ENCODE measurements at places on chromosomes 6 and 20.

GRCh38 chr20:40728470-40728869, 39.4 kb upstream of the MAFB start:
- DNase-seq: no peak

DNA sequence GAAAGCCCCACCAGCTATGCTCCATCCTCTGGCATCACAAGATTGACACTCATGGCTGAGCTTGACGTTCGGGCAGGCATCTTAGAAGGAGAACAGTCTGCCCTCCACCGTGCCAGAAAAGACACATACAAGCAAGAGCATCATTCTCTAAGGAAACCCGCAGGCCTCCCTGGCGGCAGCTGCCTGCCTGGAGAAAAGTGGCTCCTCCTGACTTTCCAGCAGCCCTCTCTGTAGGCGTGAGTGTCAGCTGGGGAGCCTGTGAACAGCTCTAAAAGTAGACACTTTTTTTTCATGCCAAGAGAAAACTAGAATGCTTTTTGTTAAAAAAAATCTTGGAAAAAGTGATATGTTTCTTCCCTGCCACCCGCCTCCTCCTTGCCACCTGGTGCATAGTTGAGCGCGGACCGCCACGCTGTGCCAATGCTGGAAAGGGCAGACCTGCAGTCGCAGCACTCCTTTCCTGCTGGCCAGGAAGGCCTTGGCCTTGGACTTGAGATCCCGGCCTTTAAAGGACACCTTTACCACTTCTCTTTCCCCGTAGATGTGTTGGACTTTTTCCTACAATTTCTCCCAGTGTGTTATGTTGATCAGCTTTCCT, 29.7 kb upstream of the INSM1 start:
- DNase-seq: no peak

DNA sequence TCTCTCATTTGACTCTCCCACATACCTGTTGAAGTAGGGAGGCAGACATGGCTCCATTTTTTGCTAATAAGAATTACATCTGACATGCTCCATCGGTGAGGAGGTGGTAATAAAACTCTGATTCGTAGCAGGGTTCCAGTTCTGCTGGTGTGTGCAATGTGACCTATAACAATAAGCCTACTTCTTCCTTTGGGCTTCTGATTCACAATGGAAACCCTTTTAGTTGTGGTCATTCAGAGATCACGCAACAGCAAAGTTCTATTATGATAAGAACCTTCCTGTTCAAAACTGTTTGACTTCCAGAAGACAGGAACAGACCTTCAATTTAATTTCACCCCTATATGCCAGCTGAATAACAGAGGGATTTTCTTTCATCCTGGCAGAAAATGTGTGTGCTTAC, 31.4 kb upstream of the GSTA4 start:
- DNase-seq: no peak

DNA sequence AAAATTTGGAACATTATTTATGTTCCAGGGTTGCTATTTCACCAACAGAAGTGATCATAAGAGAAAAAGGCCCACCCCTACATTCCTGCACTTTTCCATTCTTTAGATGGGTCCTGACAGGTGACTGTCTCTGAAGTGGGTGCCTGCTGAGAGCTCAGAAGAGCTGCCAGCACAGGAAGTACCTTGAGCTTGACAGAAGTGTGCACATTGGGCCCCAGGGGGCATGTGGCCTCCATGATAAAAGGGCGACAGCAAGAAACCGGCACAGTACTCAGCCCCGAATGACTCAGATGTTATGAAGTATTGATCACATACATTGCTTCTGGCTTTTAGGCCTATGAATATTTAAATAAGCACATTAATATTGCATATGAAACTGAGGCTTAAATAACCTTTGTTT, 150.4 kb downstream of the PCSK2 start:
- DNase-seq: no peak

GRCh38 chr6:52125572-52125971, 38.2 kb upstream of the PKHD1 start:
- DNase-seq: no peak

DNA sequence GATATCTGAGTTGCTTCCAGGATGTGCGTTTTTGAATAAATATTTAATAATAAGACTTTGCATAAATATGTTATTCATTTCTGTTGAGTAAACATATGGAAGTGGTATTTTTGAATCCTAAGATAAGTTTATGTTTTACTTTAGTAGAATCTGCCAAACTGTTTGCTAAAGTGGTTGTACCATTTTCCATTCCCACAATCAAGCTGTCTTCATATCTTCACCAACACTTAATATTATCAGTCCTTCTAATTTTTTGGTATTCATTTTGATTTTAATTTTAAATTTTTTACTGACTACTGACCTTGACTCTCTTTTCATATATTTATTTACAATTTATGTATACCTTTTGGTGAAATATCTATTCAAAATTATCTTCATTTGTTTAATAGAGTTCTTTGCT, 293.9 kb upstream of the PTCHD4 start:
- DNase-seq: no peak

- DNase-seq: no peak
These were observed 24.5 kb upstream of the ABCC10 start for GRCh38 chr6:43402820-43403219.

DNA sequence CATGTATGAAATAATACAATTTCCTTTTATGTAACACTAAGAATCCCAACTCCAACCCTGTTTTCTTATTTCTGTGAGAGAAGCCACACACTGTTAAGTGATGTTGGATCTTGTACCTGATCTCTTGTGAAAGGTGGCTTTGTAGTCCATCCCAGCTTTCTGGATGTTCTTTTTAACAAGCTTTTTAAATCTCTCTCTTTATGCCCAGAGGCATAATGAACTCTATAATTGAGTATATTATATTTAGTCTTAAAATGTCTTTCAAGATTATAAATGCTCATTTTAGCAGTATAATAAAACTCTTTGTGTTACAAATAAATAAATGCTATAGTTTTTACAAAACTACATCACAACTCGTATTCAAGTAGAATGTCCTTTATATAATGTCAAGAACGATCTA, 922.1 kb downstream of the EPHA7 start:
- no peak for DNase-seq

DNA sequence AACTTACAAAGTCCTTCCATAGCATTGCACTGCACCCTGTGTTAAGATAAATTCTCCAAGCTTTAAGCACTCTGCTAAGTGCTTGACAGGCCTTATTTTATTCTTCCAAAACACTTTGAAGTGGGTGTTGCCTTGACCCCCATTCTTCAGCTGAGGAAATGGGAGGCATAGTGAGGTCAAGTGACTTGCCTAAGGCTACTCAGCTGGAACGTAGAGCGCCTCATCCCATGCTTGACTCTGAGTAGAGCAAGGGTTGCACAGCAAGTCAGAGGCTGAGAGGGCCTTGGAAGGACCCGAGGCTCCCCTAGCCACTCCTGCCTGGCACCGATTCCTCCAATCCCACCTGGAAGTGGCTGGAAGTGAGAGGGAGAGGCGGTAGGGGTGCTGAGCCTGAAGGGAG, 19.6 kb upstream of the CSNK2A1 start:
- no peak for DNase-seq

GRCh38 chr20:3247638-3248037, 8.6 kb upstream of the SLC4A11 start:
- no peak for DNase-seq

- DNase-seq: no peak
These were observed 124.5 kb downstream of the THEMIS start for GRCh38 chr6:127776320-127776719.

GRCh38 chr20:33788351-33789049, 22.6 kb upstream of the CHMP4B start:
- DNase-seq: no peak

GRCh38 chr6:105995391-105995865, 90.7 kb upstream of the PRDM1 start:
- no peak for DNase-seq

GRCh38 chr6:62652692-62653328, 366.8 kb upstream of the KHDRBS2 start:
- no peak for DNase-seq

- DNase-seq: no peak
These were observed 207.0 kb downstream of the KCNQ5 start for GRCh38 chr6:72828904-72829303.

GRCh38 chr6:101146389-101146788, 247.1 kb upstream of the GRIK2 start:
- DNase-seq: no peak

- DNase-seq: no peak
These were observed 230.2 kb upstream of the THEMIS start for GRCh38 chr6:128131036-128131435.

GRCh38 chr6:31483392-31483791, 14.6 kb upstream of the MICB start:
- DNase-seq: no peak

DNA sequence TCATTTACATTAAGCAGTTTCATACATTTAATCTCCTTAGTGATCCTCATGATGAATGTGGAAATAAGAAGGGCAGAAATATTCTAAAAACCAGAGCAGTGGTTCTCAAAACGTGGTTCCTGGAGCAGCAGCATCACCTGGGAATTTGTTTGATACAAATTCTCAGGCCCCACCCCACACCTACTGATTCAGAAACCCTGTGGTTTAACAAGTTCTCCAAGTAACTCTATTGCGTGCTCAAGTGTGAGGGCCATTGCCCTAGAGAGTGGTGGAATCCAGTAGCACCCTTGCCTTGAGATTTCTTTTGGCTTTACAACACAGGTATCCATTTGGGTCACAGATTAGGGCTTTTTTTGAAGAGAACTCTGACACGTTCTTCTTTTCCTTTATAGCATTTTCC, 354.6 kb upstream of the FLRT3 start:
- DNase-seq: no peak

DNA sequence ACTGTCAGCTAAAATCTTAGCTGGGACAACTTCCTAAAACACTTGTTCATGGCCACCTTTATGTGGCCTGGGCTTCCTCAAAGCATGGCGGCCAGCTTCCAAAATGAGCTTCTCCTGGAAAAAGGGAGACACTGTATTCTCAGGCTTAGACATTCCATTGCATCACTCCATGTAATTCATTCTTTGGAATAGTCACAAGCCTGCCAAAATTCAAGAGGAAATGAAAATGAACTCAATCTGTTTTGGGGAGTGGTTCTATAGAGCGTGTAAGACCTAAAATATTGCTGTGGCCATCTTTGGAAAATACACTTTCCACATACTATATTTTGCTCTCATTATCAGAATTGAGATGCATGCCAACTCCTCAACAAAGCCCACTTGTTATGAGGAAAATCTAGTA, 687.0 kb downstream of the KIF16B start:
- no peak for DNase-seq

- DNase-seq: no peak
These were observed 27.4 kb upstream of the LRRN4 start for GRCh38 chr20:6081236-6081635.

GRCh38 chr6:28277746-28278145, 3.6 kb upstream of the PGBD1 start:
- no peak for DNase-seq

DNA sequence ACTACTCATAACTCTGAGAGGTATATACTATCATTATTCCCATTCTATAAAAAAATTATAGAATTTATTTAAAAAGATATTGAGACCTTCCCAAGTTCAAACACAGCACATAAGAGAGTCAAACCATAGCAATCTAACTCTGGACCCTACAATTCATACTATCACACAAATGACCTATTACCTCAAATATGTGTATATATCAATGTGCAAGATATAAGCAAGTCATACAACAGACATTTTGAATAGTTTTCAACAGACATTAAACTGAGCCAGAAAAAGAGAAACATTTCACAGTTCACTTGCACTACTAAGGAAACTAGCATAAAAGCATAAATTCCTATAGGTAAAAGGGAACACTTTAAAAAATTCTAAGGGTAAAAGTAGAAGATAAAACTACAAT, 11.7 kb downstream of the PHIP start:
- DNase-seq: no peak

- DNase-seq: no peak
These were observed 112.8 kb upstream of the INSM1 start for GRCh38 chr20:20255099-20255498.

GRCh38 chr6:125751334-125751916, 2.0 kb downstream of the HEY2 start:
- no peak for DNase-seq

DNA sequence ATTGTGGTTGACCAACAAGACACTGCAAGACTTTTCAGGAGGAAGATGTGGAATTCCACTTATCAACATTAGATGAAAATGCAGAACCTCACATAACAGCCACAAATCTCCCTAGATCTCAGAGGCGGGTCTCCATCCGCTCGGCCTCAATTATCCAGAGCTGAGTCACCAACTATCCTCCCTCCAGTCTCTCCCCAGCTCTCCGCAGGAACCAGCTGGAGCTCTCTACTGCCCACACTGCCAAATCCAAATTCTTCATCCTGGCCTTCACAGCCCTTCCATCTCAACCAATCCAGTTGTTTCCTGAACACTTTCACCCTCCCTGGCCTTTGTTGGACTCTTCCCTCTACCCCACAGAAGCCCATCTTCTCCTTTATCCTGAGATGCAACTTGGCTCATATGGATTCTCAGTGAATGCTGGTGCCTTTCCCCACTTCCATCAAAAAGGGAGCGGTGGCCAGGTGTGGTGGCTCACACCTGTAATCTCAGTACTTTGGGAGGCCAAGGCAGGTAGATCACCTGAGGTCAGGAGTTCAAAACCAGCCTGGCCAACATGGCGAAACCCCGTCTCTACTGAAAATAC, 3.5 kb upstream of the TGIF2 start:
- no peak for DNase-seq

Measured in stimulated activated effector memory CD8-positive, alpha-beta T cell treated with anti-CD3 and anti-CD28 coated beads, Interleukin-12 subunit alpha, Interleukin-12 subunit beta, amount 100 ng/mL, for 72 hours (primary cell).